ENCODE measurements at places on chromosomes 2 and 18.

GRCh38 chr2:75431276-75431675 is 129.5 kb downstream of the EVA1A start:
- DNase-seq: no peak

GRCh38 chr18:5980721-5981120 is 85.4 kb upstream of the TMEM200C start:
- no peak for DNase-seq

GRCh38 chr2:124566518-124566970 is 541.5 kb downstream of the CNTNAP5 start:
- DNase-seq: no peak

GRCh38 chr18:62341473-62341872 is 16.4 kb downstream of the TNFRSF11A start:
- no peak for DNase-seq

DNA sequence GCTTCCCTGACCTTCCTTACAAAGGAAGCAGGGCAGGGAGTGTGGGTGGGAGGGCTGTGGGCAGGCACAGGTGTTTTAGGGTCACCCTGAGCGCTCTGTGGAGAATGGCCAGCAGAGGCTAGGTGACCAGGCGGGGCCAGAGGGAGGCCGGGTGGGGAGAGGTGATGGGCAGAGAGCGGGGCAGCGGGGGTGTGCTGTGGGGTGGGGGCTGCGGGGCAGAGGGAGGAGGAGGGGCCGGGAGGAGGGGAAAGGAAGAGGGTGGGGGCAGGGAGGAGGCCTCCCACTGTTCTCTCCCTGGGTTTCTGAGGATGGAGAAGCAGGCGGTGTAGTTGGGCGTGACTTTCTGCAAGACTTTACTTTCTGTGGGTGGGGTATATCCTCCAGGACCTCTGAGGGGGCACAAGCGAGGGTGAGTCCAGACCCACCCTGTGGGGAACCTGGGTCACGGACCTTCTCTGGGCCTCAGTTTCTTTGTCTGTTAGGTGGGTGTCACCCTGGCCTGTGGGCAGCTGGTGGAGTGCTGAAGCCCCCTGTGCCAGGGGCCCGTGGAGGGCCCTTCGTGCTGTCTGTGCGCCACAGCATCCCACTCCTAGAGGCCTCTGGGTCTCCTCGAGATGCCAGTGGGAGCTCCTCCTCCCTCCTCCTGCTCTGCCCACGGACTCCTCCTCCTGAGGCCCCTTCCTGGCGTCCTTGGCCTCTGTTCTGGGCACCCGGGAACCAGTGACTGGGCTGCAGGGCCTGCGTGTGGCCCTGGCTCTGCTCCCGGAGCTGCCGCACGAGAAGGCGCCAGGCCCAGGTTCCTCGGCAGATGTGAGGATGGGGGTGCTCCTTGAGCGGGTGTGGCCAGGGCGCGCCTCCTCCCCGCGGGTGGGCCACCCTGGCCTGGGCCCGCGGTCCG is 6.3 kb upstream of the NEU4 start:
- no peak for DNase-seq

DNA sequence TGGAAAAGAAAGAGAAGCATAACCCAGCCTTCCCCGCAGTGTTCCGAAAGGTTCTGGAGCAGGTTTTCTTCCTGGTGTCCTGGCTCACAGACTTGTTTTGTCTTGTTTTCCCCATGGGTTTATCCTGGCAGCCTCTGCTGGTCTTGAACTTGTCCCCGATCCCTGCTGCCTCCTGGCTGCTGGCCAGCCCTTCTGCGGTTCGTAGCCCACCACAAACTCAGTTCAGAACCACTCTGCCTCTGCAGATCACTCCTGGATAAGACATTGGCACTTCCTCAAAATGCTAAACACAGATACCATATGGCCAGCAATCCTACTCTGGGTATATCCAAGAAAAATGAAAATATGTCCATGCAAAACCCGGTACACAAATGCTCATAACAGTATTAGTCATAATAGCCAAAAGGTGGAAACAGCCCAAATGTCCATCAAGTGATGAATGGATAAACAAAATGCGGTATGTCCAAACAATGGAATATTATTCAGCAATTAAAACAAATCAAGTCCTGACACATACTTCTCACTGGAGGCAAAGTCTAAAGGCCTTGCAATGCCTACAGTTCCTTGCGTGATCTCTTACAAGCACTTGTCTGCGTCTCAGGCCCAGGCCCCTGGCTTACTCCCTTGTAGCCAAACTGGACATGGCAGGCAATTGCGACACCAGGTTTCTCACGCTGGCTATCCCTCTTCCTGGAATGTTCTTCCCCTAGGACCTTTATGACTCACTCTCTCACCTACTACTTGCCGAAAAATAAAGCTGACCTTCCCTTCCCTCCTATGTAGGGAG is 28.0 kb upstream of the ARHGEF4 start:
- DNase-seq: no peak

GRCh38 chr2:127379712-127380355 is 7.9 kb downstream of the MAP3K2 start:
- DNase-seq: no peak

DNA sequence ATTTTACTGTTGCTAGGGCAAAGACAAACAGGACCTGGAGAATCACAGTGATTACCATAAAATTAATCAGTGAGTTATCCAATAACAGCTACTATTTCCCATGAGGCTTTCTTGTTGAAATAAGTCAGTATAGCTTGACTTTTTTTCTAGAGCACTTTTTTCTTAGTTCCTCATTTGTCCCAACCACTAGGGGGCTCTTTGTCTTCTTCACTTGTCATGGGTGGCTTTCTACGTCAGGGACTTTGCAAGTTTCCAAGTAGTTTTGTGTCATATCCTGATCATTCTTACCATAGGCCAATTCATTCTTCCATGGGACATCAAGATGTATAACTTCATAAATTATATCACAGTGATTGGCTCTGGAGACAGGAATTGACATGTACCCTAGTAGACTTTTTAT is 1019.6 kb upstream of the PIK3C3 start:
- peak; percentile 5 for DNase-seq

DNA sequence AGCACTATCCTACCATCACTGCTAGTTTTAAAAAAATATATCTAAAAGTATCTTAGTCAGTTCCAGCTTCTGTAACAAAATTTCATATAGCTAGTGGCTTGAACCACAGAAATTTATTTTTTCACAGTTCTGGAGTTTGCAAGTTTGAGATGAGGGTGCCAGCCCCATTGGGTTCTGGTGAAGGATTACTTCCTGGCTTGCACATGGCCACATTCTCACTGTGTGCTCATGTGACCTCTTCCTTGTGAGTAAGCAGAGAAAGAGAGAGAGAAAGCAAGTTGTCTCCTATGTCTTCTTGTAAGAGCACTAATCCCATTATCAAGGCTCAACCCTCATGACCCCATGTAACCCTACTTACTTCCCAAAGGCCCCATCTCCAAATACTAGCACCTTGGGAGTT is 158.9 kb downstream of the DOK6 start:
- DNase-seq: no peak

GRCh38 chr2:130762910-130763385 is 7.6 kb downstream of the AMER3 start:
- no peak for DNase-seq

DNA sequence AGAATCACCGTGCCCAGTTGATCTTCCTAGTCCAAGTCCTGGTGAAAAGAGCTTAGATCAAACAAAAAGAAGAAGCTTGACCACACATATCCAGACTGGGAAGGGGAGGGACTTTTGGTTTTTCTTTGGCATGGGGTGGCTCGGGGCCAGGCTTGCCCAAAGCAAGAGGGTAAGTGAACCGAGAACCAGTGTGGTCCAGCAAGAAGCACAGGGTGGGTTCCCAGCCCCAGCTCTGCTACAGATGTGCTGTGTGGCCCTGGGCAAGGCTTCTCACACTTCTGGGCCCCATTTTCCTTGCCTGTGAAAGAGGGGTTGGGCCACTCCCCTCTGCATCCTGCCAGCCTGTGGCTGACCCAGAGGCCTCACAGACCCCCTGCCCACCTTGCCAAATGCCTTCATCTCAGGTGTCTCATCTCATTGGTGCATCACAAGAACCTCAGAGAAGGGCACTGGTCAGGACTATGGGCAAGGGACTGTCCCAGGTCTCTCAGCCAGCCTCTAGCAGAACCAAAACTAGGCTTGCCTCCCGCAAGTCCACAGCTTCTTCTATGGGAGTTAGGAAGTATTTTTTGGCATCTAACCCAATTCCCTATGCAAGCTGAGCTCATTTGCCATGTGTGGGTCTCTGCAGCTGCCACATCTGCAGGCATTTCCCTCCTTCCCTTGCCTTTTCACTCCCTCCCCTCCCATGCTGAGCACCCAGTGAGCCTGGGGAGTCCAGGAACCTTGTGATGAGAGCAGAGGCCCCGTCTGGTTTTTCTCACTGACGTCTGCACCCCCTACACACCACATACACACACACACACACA is 6.9 kb downstream of the ATP6V1B1 start:
- no peak for DNase-seq
